ENCODE measurements at places on chromosomes 11 and 22.

GRCh38 chr11:4887591-4887990, 5.9 kb downstream of the OR51T1 start:
- DNase-seq: no peak

GRCh38 chr22:36347094-36347493, 40.7 kb downstream of the MYH9 start:
- no peak for DNase-seq

GRCh38 chr22:36470994-36471331, 10.5 kb downstream of the TXN2 start:
- DNase-seq: no peak

- DNase-seq: no peak
Measured at GRCh38 chr11:27293515-27294417, 69.2 kb downstream of the CCDC34 start.

DNA sequence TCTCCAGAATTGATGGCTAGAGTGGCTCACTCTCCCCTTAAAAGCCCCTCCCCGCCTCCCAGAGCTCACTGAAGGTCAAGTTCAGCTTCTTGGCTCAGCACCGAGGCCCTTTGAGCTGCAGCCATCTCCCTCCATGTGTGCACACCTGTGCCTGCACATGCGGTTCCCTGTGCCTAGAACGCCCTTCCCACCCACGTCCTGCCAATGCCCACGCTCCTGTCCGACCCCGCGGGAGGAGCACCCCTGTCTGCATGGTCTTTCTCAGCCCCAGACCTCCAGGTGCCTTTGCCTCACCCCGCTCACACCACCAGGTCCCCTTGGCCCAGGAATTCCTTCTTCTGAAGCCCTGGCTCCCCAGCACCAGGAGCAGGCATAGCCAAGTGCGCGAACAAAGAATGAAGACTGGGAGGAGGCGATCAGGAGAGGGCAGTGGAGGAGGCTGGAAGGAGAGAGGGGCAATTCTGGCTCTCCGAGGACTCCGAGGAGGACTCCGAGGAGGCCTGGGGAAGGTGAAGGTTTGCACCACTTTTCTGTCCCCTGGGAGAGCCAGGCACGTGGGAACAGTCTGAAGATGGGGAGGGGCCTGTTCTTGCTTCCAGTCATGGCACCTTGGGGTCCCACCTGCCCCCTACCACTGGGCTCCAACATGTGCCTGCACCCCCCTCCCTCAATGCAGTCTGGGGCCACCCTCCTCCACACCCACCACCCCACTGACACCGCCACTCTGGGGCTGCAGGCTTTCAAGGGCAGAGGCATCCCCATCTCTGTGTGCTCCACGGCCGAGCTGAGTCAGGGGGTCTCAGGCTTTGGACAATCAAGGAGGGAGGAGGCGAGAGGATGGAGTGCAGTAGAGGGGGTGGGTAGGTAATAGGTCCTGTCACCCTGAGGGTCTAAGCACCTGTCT, 17.7 kb downstream of the IGF2 start:
- no peak for DNase-seq

DNA sequence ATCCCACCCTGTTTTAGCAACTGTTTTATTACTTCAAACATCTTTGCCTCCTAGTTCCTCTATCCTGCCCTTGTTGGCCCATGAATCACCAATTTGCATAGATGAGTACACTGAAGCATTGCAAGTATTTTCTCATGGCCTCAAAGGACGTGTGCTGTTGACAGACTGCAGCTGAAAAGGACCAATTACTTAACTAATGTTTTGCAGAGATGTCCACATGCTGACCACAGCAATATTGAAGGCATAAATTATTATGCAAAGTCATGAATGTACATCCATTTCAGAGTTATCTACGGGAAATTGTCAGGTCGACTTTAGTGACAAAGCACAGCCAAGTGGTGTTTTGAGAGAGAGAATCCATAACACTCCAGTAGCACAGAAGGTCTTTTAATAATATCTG, 64.8 kb downstream of the CADM1 start:
- DNase-seq: no peak

GRCh38 chr11:94549146-94549545, 5.4 kb downstream of the FUT4 start:
- DNase-seq: no peak

All from lower leg skin (tissue), 4 donors.